Myocyte (in vitro differentiated cells): ENCODE measurements at places on chromosomes 3 and 15. TPM values are rescaled to one million over a fixed set of nuclear protein-coding genes. Genes with fewer than 3 reads are reported as not detected.

SLC28A2 gene
- not detected in 2 replicates for total RNA-seq

- DNase-seq = peak; percentile 78
These were observed at the start of gene AGTR1 for GRCh38 chr3:148697306-148698189. Gene AGTR1, plus strand, starts transcription at chr3:148697903. Its CDS starts 43,133 bp downstream, at chr3:148741036.

DNA sequence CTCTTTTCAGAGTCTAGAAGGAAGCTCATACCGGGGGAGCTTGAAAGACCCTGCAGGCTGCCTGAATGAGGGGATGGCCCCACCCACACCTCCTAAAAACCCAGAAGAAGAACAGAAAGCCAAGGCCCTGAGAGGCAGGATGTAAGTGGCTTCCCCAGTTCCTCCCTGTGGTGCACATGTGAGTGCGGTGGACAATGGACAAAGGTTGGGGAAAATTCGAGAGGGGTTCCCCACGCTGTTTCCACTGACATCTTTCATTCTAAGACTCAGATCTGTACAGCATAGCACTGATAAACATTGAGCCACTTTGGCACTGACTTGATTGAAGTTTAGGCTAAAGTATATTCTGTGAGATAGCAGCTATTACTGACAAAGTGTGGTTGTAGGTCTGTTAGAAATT lies 79.5 kb upstream of the UMPS start:
- DNase-seq = no peak

NUDT16 gene
- total RNA-seq = 16.3 TPM in 2 replicates

- no peak for DNase-seq
These were observed 17.6 kb downstream of the RLBP1 start for GRCh38 chr15:89203705-89204273.

ZIC4 gene
- 0.75 and 1.0 TPM in 2 replicates for total RNA-seq

DNA sequence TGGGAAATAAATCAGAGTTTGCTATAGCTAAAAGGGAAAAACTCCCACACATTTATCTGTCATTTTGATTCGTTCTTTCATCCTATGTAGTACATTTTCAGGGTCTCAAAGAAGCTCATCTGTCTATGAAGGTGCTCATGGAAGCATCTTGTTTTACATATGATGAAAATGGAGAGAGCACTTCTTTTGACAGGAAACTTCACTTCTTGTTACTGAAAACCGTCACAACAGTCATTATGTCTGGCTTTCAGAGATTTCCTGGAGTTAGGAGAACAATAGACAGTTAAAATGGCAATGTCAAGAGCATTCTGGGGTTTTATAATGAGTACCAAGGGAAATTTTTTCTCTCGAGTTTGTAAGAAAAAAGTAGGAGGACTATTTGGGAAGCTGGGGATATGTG lies 83.3 kb downstream of the TMEM108 start:
- DNase-seq = no peak

GRCh38 chr15:101803676-101804075 lies 367 bp downstream of the OR4F6 start:
- no peak for DNase-seq

PTH1R gene
- 5.6 and 5.7 TPM in 2 replicates for total RNA-seq

- no peak for DNase-seq
These were observed 46.4 kb upstream of the TSEN2 start for GRCh38 chr3:12437861-12438260.

CHST13 gene
- total RNA-seq = 0.21 TPM in 1 of 2 replicates, not detected in the other

SPESP1 gene
- 9.4 and 13.8 TPM in 2 replicates for total RNA-seq

- no peak for DNase-seq
These were observed 18.6 kb downstream of the CD200R1 start for GRCh38 chr3:112956351-112956750.

GRCh38 chr15:47460795-47461573 lies 256.3 kb upstream of the SEMA6D start:
- DNase-seq = no peak

ZPLD1 gene
- 0.59 TPM in 1 of 2 replicates, not detected in the other for total RNA-seq

SKOR1 gene
- total RNA-seq = 0.05 and 0.08 TPM in 2 replicates

- no peak for DNase-seq
These were observed 10.1 kb downstream of the CIDEC start for GRCh38 chr3:9869955-9870354.

TRIM71 gene
- total RNA-seq = not detected in 2 replicates

PEAK1 gene
- 16.0 and 25.2 TPM in 2 replicates for total RNA-seq

- DNase-seq = no peak
These were observed 29.5 kb downstream of the ZNF662 start for GRCh38 chr3:42935472-42935871.

DNA sequence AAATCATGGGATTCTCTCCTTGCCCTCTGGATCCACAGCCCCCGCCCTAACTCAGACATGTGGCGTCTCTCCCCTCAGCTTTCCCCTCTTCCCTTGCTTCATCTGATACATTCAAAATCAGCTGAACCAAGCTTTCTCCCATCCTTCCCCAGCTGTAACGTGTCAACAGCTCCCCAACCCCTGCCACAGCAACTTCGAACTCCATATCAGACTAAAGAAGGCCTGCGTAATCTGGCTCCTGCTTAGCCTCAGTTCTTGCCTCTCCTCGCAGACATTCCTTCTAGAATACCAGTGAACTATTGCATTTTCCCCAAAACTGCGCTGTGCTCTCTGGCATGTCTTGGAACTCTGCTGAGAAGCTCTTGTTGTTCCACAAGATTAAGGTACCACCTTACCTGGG lies 18.3 kb downstream of the B4GALT4 start:
- DNase-seq = no peak

PLSCR1 gene
- total RNA-seq = 33.8 and 70.5 TPM in 2 replicates

OCA2 gene
- total RNA-seq = not detected in 2 replicates

DNA sequence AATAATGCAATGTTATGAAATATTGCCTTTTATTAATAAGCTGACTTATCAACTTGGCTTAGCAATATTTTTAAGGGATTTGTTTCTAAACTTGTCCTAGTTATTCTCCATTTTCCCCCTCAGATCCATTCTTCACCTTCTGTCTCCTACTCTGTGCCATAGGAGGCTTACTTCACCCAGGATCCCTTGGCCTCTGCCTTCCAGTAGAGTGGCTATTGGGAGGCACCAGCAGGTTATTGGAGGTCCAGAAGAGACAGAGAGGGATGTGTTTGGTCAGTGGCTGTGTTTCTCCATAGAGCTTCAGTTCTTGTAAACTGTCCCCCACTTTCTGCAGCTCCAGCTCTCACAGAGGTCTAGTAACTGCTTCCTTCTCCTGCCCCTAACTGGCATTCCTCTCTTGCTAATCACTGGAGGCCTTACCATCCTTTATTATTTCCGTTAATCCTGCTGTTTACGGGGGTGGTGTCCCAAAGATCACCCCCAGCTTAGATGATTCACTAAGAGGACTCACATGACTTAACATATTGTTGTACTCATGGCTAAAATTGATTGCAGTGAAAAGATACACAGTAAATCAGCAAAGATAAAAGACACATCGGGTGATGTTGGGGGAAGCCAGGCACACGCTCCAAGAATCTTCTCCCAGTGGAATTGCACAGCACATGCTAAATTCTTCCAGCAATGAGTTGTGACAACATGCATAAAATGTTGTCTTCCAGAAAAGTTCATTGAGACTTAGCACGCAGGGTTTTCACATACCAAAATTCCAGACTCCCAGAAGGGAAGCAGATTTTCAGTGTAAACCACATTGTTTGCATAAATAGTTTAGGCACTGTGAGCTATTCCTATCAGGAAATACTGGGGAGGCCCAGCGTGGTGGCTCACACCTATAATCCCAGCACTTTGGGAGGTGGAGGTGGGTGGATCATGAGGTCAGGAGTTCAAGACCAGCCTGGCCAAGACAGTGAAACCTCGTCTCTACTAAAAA lies 67.5 kb downstream of the RPL22L1 start:
- DNase-seq = peak; percentile 85

PYGO1 gene
- total RNA-seq = 13.9 and 15.2 TPM in 2 replicates

DNA sequence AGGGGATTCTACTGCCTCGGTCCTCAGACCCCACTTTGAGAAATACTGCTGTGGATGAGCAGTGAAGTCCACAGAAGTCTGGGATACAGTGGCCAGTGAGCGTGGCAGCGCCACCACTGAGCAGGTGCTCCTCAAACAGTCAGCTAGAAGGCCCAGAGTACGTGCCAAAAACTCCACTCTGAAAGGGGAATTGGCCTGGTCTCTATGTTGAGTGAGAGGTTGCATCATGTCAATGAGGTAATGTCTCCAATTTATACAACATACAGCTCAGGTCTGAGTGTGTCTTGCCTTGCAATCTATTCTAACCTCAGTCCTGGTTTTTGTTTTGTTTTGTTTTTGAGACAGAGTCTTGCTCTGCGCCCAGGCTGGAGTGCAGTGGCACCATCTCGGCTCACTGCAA lies 53.3 kb upstream of the ETV5 start:
- peak; percentile 73 for DNase-seq

RASSF1 gene
- 9.0 and 16.2 TPM in 2 replicates for total RNA-seq

DNA sequence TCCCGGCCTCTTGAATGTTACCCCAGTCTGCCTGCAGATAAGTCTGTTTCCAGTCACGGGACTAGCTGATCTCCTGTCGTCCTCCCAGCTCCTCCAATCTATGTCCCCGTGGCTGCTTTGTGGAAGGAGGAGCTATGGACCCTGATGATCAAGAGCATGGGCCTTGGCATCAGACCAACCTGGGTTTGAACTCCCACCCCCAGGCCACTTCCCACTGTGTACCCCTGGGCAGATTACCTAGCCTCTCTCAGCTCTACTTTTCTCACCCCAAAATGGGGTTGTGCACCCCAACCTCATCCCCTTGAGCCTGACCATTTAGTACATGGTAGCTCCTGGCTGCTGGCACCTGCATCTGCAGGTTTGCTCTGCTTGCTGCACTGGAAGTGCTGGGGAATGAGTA lies 55.8 kb downstream of the GASK1A start:
- DNase-seq = no peak

GRCh38 chr15:74038707-74039655 lies 43.4 kb downstream of the GOLGA6A start:
- DNase-seq = no peak

- DNase-seq = peak; percentile 15
These were observed 1.1 kb upstream of the TRIM71 start for GRCh38 chr3:32816439-32817256.

IMPG2 gene
- total RNA-seq = 0.67 and 0.78 TPM in 2 replicates

DNA sequence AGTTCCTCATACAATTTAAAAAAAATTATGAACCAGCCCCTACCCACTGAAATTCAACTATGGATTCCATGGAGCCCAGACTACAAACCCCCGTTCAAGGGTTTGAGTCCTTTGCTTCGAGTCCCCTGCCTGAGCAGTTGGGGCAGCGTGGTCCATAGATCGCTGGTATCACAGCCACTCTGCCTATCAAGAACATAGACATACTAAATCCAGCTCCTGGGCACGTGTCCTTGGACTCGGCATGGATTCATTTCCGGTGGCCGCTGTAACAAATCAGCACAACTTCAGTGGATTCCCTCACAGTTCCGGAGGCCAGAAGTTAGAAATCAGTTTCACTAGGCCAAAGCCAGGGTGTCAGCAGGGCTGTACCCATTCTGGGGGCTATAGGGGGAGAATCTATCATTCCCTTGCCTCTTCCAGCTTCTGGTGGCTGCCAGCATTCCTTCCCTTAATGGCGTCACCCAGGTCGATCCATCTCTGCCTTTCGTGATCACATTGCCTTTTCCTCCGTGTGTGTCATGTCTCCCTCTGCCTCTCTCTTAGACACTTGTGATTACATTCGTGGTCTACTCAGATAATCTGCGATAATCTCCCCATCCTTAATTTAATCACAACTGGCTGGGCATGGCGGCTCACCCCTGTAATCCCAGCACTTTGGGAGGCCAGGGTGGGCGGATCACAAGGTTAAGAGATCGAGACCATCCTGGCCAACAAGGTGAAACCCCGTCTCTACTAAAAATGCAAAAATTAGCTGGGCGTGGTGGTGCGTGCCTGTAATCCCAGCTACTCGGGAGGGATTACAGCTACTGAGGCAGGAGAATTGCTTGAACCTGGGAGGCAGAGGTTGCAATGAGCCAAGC lies 4.6 kb upstream of the TMEM44 start:
- DNase-seq = no peak

GRCh38 chr3:129824926-129825541 lies 68.5 kb downstream of the TMCC1 start:
- DNase-seq = peak; percentile 53

AHSG gene
- total RNA-seq = not detected in 2 replicates

DNA sequence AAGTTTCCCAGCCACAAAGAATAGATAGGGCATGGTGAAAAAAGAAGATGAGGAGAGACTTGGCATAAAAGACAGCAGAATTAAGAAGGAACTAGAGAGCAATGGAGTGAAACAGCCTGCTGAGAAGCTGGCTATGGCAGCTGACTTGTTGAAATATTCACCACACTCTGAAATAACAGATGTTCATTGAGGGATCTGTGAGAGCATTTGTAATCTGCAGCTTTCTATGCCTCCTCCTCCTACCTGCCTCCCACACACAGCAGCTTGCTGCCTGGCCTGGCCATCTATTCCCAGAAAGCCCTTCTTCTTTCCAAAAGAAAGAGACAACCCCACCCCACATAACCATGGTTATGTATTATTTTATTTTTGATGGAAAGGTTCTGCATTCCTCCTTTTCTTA lies 303.9 kb downstream of the GAP43 start:
- DNase-seq = peak; percentile 40

GRCh38 chr15:29008846-29009245 lies 123.1 kb downstream of the APBA2 start:
- DNase-seq = no peak
